ENCODE measurements at places on chromosomes 12 and 14. TPM values are rescaled to one million over a fixed set of nuclear protein-coding genes. Genes with fewer than 3 reads are reported as not detected.

Gene SPX
- 1.3 TPM for total RNA-seq

DNA sequence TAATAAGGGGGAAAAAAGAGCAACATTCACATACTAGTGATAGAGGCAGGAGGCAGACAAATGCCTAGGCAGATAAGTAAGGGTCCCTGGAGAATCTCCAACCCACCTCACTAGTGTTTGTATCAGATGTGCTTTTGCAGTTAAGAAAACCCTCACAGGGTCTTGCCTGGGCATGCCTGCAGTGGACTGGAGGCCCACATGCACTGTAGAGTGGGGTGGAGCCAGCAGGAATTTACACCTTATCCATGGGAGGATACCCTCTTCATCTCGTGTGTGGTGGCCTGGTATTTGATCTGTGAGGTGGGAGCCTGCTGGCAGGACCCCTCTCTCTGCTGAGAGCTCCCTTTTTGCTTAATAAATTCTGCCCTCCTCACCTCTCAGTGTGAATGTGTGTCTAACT, 238.0 kb upstream of the SLC16A7 start:
- no peak overlapping the region for H3K4me3 ChIP-seq
- H3K36me3 ChIP-seq: peaks cover 4% of the 10 kb centered on the region
- H3K27ac ChIP-seq: no peak overlapping the region
- no peaks in the 10 kb centered on the region for H3K4me1 ChIP-seq
- DNase-seq: no peak

DNA sequence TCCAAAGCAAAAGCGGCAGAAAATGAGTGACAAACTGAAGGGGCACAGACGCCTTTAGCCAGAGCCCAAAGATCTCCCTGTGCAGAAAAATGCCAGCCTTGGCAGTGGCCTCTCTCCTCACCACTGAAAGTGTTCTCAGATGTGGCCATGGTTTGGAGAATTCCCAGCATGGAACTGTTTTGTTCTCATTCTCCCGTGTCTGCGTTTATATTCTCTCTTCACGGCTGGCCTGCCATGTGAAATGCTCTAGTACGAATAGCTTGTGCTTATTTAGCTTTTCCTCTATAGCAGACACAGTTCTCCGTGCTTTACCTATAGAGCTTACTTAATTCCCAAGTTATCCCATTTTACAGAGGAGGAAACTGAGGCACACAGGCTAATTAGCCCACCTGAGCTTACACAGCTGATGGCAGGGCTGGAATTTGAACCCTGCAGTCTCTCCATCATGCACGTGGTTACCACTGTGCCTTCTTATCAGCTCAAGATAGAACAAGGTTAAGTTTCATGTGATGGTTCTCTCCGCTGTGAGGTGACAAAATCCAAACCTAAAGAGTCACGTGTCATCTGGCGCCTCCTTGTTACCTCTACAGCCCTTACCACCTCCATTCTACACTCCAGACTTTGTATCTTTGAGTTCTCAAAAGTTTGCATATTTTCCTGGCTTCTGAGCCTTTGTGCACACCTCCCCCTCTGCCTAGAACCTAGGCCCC, 141.6 kb downstream of the GCH1 start:
- H3K27me3 ChIP-seq: no peaks in the 10 kb centered on the region
- DNase-seq: no peak
- no peak overlapping the region for H3K4me3 ChIP-seq
- H3K27ac ChIP-seq: no peak overlapping the region

GRCh38 chr12:97142737-97143410, 235.8 kb downstream of the NEDD1 start:
- no peaks in the 10 kb centered on the region for H3K36me3 ChIP-seq
- H3K4me3 ChIP-seq: no peak overlapping the region
- no peak for DNase-seq
- no peaks in the 10 kb centered on the region for H3K27me3 ChIP-seq

DNA sequence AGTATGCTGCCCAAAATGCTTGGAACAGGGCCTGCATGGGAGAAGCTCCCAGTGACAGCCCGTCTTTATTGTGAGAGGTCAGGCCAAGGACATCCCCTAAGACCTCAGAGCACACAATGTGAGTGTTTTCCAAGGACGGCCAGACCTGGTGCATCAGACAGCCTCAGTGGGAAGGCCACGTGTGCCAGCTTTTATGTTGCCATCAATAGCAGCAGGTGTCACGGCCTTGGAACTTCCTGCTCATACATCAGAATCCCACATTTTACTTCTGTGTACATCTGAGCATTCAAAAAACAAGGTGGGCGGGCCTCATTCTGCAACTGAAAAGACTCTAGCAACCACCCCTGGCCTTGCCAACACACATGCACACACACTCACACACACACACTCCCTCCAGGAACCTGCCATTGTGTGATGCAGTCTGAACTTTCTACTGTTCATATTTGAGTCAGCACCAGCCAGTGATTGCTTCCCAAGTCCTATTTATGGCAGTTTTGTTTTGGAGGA, 753.1 kb upstream of the TBX3 start:
- no peak overlapping the region for H3K27ac ChIP-seq
- DNase-seq: no peak
- H3K36me3 ChIP-seq: no peaks in the 10 kb centered on the region
- H3K4me1 ChIP-seq: no peaks in the 10 kb centered on the region
- H3K4me3 ChIP-seq: no peak overlapping the region

- H3K4me3 ChIP-seq: no peak overlapping the region
- H3K36me3 ChIP-seq: no peaks in the 10 kb centered on the region
- no peaks in the 10 kb centered on the region for H3K27me3 ChIP-seq
- no peak for DNase-seq
- no peaks in the 10 kb centered on the region for H3K4me1 ChIP-seq
These were observed 193.8 kb downstream of the SYT1 start for GRCh38 chr12:79058342-79058741.

DNA sequence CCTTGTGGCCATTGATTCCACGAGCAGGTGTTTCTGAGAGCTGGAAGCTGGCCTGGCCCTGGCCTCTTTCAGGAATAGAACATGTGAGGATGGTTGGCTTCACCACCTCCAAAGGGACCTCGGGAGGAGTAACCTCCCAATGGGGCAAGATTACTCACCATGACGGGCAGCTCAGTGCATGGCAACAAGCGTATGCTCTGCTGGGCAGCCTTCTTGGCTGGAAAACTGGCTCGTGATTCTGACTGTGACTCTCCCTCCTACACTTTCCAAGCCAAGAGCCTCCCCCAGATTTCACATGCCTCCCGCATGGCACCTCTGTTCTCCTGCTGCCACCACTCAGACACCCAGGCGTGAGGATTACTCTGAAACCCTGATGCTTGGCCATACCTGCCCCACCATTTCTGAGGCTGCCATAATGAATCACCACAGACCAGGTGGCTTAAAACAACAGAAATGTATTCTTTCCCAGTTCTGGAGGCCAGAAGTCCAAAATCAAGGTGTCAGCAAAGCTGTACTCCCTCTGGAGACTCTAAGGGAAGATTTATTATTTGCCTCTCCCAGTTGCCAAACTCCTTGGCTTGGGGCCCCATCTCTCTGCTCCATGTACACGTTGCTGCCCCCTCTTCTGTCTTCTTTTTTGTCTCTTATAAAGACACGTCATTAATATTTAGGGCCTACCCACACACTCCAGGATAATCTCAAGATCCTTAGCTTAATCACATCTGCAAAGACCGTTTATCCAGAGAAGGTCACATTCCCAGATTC, 215.9 kb downstream of the CHST11 start:
- peak overlapping the region; percentile 32 for H3K27ac ChIP-seq
- no peaks in the 10 kb centered on the region for H3K36me3 ChIP-seq
- H3K27me3 ChIP-seq: no peaks in the 10 kb centered on the region
- no peak for DNase-seq
- no peak overlapping the region for H3K4me3 ChIP-seq

DNA sequence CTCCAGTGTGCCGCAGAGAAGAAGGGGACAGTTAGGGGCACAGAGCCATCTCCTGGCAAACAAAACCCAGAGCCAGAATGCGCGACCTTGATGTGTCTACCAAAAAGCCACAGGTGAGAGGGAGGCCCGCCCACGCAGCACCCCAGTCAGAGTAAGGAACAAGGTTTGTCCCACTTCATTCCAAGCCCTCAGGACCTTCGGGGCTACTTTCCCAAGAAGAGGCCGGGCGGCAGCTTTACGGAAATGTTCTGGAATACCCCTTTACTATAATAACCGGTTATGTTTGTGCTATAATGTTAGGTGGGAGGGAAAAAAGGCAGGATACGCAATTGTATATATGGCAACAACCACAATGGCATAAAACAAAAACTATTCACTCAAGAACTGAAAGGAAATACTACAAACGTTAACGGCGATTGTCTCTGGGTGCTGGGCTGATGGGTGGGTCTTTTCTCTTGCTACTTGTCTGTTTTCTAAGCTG, 12.3 kb downstream of the CCDC88C start:
- no peak overlapping the region for H3K4me3 ChIP-seq
- H3K27me3 ChIP-seq: no peaks in the 10 kb centered on the region
- H3K36me3 ChIP-seq: no peaks in the 10 kb centered on the region
- no peak for DNase-seq
- H3K4me1 ChIP-seq: no peaks in the 10 kb centered on the region

Data from breast epithelium (tissue), 4 donors.